ENCODE measurements at places on chromosomes 4 and X.

- DNase-seq, result no peak
These were observed 636.9 kb upstream of the BOD1L1 start for GRCh38 chr4:14264437-14264836.

- no peak for DNase-seq
These were observed 549 bp upstream of the XG start for GRCh38 chrX:2751291-2751690.

GRCh38 chrX:49172280-49172780 is 632 bp downstream of the PLP2 start:
- DNase-seq, result no peak

DNA sequence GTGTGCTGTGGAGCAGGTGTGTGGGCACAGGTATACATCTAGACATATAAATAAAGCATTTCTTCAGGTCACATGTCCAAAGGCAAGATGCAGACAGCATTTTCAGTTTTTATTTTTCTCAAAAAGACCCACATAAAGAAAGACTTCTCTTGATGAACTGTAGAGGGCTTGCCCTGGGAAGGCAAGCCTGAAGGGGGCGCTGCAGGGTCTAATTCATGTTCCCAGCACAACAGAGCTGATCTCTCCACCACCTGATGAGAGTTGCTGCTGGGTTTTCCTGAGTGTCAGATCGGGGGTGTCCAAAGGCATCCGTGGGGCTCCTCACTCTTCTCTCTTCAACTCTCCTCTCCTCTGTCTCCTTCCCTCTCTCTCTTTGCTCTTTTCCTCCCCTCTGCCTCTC is 26.6 kb downstream of the ADRA2C start:
- DNase-seq, result no peak

- DNase-seq, result no peak
These were observed at the start of gene NPY5R for GRCh38 chr4:163343604-163344146. Gene NPY5R, plus strand, starts transcription at chr4:163343892. Its CDS starts 6,382 bp downstream, at chr4:163350274.

Data from COLO829 (cell line).